ENCODE measurements at places on chromosomes 7 and 10.
A peak's percentile ranks its signal among the peaks of the same experiment; 100 is the strongest.

DNA sequence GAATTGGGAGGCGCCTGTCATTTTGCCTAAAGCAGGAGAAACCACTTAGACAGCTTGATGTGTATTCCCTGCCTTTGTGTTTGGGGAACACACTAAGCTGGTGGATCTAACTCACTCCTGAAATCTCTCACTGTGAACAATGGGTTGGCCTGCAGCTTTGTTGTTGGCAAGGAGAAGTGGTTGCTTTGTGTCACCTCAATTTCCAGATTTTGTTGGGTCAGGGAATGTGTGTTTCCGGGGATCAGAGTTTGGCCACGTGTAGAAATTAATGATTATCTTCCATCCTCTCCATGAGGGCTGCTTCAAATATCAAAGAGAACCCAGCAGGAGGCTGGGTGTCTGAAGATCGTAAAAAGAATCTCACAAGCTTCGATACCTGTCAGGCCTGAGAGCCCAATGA is 27.8 kb downstream of the A1CF start:
- no peak for DNase-seq

DNA sequence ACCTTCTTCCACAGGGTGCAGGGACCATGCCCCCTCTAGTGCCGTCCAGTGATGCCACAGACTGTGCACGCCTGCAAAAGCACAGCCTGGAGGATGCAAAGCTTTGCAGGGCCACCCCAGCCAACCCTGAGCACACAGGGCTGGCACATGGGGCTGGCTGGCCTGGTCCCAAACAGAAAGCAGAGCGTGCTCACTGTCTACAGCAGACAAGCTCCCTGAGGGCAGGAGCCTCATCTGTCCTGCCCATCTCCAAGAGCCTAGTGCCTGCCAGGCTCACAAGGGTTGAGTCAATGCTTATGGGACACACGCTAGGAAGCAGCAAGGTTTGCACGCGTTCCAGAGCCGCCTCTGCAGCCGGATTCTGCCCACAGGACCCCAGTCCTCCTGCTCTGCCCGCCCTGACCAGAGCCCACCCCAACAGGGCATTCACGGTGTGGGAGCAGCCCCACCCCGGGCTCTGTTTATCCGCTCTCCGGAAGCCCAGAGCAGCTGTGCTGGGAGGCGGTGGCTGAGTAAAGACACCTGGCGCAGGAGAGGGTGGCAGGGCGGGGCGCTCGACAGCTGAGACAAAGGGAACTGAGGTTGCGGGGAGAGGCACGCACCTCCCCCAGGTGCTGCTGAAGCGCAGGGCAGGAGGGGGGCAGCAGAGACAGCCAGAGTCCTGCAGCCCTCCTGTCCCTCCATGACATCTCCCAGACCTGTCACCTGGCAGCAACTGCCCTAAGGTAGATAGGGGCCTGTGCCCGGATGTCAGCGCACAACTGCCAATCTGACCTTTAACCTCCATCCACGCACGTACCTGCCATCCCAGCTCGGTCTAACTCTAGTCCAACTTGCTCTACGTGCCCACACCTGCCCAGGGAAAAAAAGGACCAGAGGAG is 4.3 kb downstream of the KCNH2 start:
- DNase-seq: no peak

DNA sequence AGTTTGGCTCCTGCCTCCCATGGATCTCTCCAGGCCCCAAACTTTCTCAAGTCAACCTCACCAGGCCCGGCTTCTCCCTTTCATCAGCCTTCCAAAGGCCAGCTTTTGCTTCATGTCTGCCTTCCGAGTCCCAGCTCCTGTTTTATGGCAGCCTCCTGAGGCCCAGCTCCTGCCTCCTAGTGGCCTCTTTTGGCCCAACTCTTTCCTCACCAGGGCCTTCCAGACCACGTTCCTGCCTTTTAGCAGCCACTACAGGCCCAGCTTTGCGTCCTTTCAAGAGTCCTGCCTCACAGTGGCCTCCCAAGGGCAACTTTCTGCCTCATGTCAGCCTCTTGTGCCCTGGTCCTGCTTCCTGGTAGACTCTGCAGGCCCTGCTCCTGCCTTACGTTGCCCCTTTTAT is 15.3 kb upstream of the TMEM248 start:
- DNase-seq: no peak

GRCh38 chr7:131327049-131327625 is 539 bp upstream of the MKLN1 start:
- peak; percentile 81 for DNase-seq

GRCh38 chr7:75732764-75733630 is 5.7 kb downstream of the HIP1 start:
- peak; percentile 40 for DNase-seq

DNA sequence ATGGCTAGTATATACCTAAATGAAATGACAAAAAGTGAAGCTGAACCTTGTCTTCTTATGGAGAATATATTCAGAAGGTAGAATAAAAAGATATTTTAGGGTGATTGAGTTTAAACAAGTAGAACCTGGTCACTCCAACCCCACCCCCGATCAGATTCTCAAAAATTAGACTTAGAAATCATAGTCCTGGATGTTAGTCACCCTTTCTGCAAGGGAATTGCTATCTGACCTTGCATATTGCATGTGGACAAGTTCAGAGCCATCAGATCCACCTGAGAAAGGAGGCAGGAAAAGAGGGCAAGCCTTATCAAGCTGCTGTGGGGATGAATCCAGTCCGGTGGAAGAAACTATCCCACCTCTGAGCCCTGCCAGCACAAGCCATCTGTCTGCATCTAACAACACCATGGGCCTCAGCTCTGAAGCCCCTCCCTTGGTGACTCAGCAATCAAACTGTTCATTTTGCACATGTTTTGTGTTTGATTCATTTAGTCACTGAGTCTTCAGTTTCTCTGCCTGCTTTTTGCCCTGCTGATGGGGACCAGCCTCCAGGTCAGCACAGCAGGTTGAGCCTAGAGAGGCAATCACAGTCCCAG is 727.3 kb downstream of the AUTS2 start:
- DNase-seq: peak; percentile 3

- DNase-seq: no peak
Observed at GRCh38 chr7:154628556-154628955, 374.4 kb downstream of the PAXIP1 start.

GRCh38 chr10:73589563-73590126 is 1.5 kb downstream of the USP54 start:
- no peak for DNase-seq

DNA sequence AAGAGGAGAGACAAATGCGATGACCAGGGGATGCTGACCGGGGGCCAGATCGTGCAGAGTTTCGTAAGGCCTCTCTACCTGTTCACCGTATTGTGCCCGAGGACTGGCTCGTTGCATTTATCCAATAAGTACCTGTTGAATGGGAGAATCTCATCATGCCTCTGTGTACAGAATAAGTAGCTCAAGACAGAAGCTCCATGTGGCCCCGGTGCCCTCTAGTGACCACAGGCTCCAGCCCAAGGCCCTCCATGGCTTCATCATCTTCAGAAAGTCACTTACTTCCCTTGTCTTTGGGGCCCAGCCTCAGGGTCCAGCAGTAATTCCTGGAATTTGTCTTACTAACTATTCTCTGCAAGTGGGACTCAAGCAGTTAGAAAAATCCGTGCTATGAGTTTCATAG is 151.0 kb downstream of the CHN2 start:
- DNase-seq: peak; percentile 7

DNA sequence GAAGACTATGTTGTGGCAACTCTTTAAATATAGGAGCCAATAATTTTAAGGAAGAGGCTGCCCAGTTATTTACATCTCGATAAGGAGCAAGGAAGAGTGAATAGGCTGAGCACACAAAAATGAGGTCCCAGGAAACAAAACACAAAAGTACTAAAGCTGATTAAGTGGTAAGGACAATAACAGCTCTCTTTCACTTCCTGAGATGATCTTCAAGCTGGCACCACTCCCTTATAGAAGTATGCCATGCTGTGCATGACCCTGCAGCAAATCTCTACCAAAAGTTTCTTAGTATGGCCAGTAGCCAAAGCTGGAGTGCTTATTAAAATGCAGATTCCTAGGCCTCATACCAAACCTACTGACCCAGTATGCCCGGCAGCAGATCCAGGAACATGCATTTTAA is 39.7 kb downstream of the CADPS2 start:
- DNase-seq: no peak

- DNase-seq: no peak
Observed at GRCh38 chr7:121037957-121038716, 49.6 kb downstream of the CPED1 start.

DNA sequence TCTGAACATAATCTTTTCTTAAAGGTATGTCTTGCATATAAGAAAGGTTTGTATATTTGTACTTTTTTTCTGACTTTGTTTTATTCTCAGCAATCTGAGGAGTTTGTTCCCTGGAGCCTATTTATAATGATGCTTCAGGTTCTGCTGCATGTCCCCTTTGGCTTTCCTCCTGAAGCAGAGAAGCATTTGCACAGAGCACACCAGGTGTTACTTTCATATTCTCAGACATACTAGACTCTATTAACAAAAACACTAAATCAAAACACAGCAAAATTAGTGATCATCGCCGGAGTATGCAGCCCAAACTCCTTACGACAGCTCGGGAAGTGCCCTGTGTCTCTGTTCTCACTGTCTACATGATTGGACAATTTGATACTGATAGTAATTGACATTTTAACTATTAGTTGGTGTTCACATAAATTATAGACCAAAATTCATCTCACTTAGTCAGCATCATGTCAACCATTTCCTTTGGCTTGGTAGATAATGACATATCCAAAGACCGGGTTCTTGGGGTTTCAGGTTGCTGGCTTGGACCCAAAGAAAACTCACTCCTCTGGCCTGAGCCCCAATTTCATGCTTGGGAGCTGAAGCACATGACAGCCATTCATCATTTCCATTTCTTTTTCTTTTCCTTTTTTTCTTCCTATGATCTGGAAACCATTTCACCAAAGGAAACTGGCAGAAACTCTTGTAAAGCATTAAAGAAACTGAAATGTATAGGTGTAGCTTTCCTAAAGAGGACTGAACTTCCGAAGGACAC is 400.1 kb upstream of the NRP1 start:
- no peak for DNase-seq

DNA sequence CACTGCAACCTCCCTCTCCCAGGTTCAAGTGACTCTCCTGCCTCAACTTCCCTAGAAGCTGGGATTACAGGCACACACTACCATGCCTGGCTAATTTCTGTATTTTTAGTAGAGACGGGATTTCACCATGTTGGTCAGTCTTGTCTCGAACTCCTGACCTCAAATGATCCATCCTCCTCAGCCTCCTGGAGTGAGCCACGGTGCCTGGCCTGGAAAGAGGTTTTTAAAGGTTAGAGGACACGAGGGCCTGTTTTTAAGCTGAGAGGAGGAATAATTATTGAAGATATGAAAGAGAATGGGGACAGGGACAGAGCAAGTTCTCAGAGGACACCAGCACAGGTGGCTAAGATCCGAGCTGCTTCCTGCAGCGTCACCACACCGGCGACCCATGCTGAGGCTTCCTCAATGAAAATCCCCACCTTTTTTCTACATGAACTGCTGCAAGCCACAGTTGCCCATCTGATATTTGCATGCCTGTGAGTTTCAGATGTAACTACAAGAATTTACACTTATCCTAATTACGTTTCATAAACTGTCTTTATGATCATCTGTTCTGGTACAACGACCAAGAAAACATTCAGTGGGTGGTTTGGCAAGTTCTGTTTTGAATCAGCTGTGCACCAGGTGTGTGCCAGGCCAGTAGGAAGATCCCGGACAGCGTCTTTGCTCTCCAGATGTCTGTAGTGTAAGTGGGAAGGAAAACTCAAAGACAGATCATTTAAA is 76.0 kb downstream of the HIP1 start:
- no peak for DNase-seq

- no peak for DNase-seq
Observed at GRCh38 chr10:32318476-32318896, 28.5 kb downstream of the EPC1 start.

GRCh38 chr7:153638821-153639435 is 413.3 kb upstream of the DPP6 start:
- DNase-seq: no peak

DNA sequence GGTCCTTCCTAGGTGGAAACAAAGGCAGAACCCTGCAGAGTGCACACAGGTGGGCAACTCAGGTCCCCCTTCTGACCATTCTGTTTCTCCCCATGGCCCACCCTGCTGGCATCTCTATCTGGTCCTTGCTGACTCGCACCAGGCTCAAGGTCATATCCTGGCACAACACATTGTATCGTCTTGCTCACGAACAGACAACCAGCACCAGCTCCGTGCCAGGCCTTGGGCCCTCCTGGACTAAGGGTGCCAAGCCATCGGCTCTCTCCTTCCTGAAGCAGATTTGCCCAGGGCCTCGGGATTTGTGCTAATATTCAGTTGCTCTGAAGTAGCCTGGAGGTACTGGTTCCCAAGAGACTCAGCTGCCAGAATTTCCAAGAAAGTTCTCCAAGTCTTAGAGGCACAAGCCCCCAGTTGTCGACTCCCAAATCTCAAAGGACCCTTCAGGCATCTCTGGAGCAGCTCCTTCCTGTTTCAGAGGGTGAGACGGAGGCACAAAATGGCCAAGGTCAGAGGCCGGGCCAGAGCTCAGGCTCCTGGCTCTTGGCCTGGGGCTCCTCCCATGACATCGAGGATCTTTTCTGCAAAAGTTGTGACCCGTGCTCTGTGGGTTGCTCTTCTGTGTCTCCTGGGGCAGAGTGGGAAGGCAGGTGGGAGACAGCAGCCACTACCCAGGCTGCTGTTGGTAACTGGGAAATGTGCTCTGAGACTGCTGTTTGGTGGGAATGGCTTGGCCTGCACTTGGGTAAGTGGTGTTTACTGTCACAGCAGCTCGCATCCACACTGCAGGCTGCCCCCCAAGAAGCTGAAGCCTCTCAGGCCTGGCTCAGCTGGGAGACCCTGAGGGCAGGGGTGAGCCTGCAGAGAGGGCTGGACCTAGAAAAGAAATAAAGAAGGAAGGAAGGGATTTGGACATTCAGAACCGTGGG is 121.3 kb downstream of the RGS10 start:
- no peak for DNase-seq

- DNase-seq: no peak
Observed at GRCh38 chr7:100864263-100864845, 2.8 kb upstream of the TRIP6 start.

- DNase-seq: no peak
Observed at GRCh38 chr10:33423154-33423529, 88.7 kb upstream of the NRP1 start.

DNA sequence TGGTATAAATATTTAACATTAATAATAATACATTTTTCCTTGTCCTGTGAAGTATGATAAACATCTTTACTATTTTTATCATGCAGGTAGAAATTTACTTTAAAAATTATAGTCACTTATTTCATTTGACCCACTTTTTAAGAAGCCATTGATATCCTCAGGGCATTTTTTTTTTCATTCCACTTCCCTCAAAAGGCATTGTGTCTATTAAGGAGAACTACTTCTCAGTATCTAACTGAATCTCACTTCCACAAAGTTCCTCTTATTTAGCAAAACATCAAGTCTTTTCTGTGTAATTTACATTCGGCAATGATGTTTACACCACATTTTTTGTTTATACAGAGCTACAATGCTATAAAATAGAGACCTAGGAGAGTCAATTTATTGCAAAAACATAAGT is 388.2 kb upstream of the AKR1E2 start:
- no peak for DNase-seq

GRCh38 chr10:117408436-117409384 is 33.5 kb upstream of the PDZD8 start:
- no peak for DNase-seq
